ENCODE measurements at places on chromosomes 11 and 22.

DNA sequence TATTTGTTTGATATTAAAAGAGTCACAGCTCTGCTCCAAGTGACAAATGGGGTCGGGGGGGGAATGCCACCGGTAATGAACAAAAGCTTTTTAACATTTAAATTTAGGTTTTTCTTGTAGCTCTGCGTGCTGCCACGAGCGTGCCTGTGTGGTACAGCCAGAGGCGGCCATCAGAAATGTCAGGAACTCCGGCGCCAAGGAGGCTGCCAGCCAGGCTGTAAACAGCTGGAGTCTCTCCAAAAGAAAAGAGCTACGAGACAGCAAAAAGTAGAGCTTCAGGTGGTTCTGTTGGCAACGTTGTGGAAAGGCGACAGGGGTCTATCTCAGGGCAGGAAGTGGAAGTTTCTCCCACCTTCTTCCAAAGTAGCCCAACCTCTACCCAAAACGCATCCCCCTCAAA, 532.8 kb downstream of the OPCML start:
- DNase-seq: no peak

DNA sequence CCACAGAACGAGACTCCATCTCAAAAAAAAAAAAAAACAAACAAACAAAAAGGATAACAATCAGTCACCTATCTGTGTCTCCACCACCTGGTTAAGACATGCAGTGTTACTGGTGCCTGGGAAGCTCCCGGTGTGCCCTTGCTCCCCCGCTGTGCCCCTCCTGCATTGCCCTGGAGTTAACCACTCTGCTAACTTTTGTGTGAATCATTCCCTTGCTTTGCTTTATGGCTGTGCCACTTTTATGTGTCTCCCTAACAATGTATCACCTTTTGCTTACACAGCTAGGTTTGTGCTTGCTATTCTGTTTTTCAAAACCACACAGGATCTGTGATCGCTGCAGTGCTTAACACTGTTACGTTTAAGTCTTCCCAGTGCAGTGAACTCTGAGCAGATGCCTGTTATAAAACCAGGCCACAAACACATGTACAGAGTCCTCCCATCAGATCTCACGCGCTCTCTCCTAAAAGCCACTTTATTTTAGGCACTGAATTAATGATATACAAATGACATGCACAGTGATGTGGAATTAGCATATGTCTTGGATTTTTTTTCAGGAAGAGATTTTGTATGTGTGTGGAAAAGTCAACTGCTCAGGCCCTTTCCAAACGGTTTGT, 69.9 kb downstream of the BUD13 start:
- DNase-seq: no peak

GRCh38 chr11:126720539-126721235, 279.9 kb downstream of the KIRREL3 start:
- no peak for DNase-seq

DNA sequence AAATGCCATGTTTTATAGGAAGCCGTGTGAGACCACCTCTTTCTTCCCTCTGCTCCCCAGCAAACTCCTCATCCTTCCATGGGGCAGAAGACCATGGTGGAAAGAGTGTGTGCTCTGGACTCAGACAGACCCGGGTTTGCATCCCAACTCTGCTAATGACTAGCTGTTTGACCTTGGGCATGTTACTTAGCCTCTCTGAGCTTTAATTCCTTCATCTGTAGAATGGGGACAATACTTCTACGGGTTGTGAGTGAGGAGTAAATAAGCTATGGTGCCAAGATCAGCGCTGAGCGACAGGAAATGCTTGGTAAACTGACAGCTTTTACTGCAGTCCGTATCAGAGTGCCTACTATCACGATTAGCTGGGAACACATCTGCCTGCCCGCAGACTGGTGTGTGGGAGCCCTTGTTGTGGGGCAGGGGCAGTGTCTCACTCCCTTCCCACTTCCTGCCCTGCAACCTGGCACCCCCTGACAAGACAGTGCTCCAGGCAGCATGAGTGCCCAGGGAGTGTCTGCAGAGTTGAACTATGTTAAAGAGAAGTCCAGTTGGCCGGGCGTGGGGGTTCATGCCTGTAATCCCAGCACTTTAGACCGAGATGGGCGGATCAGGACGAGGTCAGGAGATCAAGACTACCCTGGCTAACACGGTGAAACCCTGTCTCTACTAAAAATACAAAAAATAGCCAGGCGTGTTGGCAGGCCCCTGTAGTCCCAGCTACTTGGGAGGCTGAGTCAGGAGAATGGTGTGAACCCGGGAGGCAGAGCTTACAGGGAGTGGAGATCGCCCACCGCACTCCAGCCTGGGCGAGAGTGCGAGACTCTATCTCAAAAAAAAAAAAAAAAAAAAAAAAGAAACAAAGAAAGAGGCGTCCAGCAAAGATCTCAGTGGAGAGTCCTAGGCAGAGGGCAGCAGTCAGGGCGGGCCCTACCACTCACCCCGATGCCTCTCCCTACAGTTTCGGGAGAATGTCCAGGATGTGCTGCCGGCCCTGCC, 2.2 kb downstream of the SEC14L2 start:
- DNase-seq: no peak

DNA sequence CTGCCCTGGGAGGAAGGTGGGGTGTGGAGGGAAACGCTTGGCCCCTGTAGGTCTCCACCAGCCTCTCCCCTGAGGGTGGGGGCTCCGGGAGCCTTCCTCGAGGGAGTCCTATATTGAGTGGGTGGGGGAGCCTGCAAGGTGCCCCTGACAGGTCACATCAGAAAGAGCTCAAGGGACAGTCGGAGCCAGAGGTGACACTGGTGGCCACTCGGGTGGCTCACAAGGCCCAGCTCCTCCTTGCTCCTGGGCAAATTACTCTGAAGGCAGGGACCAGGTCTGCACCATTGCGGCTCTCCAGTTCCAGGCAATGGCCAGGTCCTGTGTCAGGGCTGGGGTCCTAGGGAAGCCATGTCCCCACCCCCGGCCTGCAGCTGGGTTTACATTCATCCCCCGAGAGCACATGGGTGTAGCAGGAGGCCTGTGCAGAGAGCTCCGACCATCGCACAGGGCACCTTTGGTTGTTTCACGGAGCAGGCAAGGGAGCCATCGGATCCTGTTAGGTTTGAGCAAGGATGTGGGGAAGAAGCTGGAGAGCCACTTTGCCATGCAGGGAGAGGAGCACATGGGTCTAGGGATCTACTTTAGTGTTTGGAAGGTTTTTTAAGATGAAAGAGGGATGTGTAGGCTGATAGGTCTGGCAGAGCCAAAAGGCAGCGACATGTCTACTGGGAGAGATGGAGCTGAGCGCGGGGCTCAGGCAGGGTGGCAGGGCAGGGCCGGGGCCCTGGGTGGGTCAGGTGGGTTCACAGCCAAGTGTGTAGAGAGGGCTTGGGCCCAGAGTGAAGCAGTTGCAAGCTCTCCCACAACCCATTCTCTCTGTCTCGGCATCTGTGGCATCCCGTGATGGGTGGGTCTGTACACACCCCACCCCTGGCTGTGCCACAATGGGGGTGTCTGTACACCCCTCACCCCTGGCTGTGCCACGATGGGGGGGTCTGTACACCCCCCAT, 14.8 kb downstream of the CCND1 start:
- no peak for DNase-seq

DNA sequence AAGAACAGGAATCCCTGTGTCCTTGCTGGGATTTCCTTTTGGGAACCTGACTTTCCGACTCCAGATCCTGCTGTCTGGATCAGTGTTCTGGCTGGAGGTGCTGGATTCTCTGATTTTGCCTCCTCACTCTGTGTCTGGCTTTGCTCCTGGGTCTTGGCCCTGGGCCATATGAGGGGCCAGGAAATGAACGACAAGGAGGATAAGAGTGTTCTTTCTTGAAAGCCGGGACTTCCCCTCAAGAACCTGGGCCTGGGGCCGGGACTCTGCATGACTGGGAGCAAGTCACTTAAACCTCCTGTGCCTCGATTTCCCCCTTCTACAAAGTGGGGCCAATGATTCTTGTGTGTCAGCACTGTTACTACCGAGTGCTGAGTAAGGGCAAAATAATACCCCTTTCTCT, 2.9 kb upstream of the MYO7A start:
- no peak for DNase-seq

DNA sequence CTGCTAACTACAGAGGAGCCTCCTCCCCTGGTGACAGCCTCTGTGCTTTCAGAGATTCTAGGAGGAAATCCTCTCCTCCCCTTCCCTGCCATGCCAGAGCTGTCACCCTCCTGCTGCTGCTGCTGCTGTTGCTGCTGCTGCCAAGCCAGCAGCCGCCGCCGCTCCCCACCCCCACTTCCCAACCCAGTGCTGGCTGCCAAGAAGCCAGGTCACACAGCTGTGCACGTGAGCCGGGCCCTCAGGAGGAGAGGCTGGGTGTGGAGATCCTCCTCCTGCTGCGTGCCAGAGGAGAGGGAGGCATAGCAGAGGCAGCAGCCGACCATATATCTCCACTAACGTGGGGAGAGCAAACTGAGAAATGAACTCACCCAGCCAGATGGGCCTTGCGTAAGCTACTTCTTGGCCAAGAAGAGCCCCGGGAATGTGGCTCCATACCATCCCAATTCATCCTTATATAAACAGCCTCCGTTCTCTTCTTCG, 12.4 kb downstream of the CRY2 start:
- DNase-seq: no peak

DNA sequence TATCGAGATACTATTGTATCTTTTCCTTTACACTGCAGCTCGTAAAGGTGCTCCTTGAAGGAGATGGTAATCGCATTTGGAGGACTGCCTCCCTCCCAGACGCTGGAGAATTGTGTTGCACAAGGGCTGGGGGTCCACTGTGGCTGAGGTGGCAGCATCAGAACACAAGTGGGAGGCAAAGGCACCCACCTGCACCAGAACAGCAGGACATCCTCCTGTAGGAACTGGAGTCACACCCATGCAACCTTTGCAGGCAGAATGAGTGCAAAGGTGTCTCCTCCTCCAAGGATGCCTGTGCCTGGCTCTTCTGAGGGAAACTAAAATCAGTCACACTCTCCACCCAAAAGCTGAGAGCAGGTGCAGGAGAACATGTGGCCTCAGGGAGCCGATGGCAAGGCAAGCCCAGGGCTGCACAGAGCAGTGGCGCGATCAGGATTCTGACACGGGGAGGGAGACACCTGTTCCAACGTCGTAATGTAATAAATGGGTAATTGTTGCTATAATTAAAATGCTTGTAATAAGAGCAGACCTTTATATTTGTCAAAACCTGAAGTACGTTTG, 1501.4 kb downstream of the TBC1D22A start:
- no peak for DNase-seq
